Tracheal epithelial cell (primary cell): ENCODE measurements at places on chromosomes 16 and 17. TPM values are rescaled to one million over a fixed set of nuclear protein-coding genes. Genes with fewer than 3 reads are reported as not detected.

The HEATR3 gene
- total RNA-seq, result 36.4 and 41.3 TPM in 2 replicates

The TBC1D16 gene
- 33.5 and 34.7 TPM in 2 replicates for total RNA-seq

The CNTNAP4 gene
- not detected in 2 replicates for total RNA-seq

The MYOCD gene
- under 0.01 TPM in 1 of 2 replicates, not detected in the other for total RNA-seq

The CNGB1 gene
- total RNA-seq, result 1.3 and 1.4 TPM in 2 replicates

The GPR179 gene
- under 0.01 and 0.24 TPM in 2 replicates for total RNA-seq

The OR3A2 gene
- total RNA-seq, result not detected in 2 replicates

The KCNG4 gene
- not detected in 2 replicates for total RNA-seq

The FLYWCH2 gene
- 39.2 and 75.9 TPM in 2 replicates for total RNA-seq

The DNAAF1 gene
- not detected in 2 replicates for total RNA-seq

The RCVRN gene
- under 0.01 TPM in 1 of 2 replicates, not detected in the other for total RNA-seq

The SNX20 gene
- total RNA-seq, result not detected in 2 replicates

The PIRT gene
- total RNA-seq, result not detected in 2 replicates

The TBC1D3B gene
- 0.48 and 0.64 TPM in 2 replicates for total RNA-seq

The SCGB1C2 gene
- not detected in 2 replicates for total RNA-seq

The KRTAP4-5 gene
- total RNA-seq, result not detected in 2 replicates

The PMFBP1 gene
- 1.3 TPM in 1 of 2 replicates, not detected in the other for total RNA-seq

The MT1G gene
- total RNA-seq, result 4.1 TPM in 1 of 2 replicates, not detected in the other

The OR3A3 gene
- total RNA-seq, result not detected in 2 replicates

The ELMO3 gene
- total RNA-seq, result 43.7 and 49.2 TPM in 2 replicates

The ANKFN1 gene
- total RNA-seq, result under 0.01 TPM in 1 of 2 replicates, not detected in the other

The WNK4 gene
- total RNA-seq, result 0.96 TPM in 1 of 2 replicates, not detected in the other

The EPX gene
- not detected in 2 replicates for total RNA-seq

The KRT28 gene
- total RNA-seq, result not detected in 2 replicates

The SLC13A2 gene
- total RNA-seq, result not detected in 2 replicates

The ABCC6 gene
- total RNA-seq, result 0.21 and 0.48 TPM in 2 replicates

The HOXB5 gene
- not detected in 2 replicates for total RNA-seq

The IRX3 gene
- 2.4 and 3.4 TPM in 2 replicates for total RNA-seq

The TBC1D3 gene
- not detected in 2 replicates for total RNA-seq

The CCDC200 gene
- not detected in 2 replicates for total RNA-seq

The PLA2G15 gene
- 10.2 and 10.6 TPM in 2 replicates for total RNA-seq

The KRTAP16-1 gene
- not detected in 2 replicates for total RNA-seq

The SLC5A2 gene
- total RNA-seq, result 0.24 and 0.64 TPM in 2 replicates
